ENCODE measurements at places on chromosomes 3 and 15. TPM values are rescaled to one million over a fixed set of nuclear protein-coding genes. Genes with fewer than 3 reads are reported as not detected.

GRCh38 chr3:186097663-186098451, 11.0 kb downstream of the ETV5 start:
- no peak for DNase-seq

DNA sequence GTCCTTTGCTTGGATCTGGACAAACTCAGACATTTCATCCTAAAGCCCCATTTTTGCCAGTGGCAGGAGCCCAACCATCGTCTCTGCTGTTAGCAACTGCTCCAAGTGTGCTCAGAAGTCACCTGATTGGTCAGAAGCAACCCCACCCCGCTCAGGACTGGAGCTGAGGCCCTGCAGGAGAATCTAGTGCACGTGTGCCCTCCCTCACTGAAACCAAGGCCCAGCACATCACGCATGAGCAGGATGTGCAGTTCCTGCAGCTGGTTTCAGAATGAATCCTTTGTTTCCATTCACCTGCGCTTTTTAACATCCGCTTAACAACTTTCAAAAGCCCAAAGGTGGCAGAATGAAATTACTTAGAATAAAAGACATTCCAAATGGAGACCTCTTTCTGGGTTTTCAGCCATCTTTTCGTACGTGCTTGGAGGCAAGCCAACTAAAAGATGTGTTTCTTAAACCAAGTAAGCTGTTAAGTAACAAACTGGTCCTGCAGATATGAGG, 81.2 kb downstream of the SRGAP3 start:
- DNase-seq, result no peak

- no peak for DNase-seq
Measured at GRCh38 chr15:29037997-29038705, 152.4 kb downstream of the APBA2 start.

DNA sequence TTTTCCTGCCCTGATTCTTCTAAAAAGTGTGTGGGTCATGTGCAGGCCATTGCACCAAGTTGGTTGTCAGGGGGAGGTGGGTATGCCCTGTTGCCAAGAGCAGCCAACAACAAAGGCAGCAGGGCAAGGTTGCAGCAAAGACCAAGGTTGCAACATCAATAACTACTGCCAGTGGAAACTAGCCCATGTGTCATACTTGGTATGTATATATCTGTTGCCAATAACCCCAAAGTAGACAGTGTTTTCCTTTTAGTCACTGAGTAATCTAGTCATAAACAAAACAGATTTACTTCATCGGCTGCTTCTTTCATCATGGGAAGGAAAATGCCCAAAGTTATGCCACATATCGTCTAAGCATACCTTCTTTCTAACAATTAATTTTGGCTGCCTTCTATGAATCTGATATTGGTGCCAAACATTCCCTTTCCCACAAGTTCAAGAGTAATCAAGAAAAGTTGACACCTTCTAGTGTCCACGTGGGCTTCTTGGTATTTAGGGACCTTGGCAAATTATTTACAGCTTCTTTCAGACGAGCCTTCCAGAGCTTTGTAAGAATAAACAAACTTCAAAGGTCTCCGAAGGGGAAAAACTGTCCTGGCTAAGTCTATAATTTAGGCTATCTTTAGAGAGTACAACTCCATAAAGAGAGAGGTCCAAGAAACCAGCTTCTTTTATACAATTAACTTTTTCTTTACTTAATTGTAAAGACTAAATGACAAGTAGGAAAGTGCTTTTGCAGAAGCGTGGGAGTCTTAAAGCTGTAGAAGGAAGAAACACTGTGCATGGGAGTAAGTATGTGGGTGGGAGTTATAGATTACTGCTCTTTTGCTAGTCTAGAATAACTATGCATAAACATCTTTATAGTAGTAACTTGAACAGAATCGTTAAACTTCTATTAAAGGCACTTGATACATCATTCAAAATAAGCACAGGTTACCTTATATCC, 10.0 kb upstream of the MBNL1 start:
- DNase-seq, result peak; percentile 66

GRCh38 chr3:157100096-157100477, 59.9 kb downstream of the CCNL1 start:
- no peak for DNase-seq

DNA sequence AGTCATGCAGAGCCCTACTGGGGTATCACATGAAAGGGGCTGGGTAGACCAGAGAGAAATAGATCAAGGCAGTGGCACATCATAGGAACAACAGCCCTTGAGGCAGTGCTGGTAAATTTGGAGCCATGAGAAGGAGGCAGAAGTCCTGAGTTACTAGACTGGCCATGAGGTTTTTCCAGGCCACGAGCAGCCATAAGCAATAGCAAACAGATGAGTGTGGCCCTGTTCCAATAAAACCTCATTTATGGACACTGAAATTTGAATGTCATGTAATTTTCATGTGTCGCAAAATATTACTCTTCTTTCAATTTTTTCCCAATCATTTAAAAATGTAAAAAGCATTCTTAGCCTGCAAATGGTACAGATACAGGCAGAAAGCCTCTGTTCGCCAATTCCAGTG, 28.1 kb upstream of the LRRN1 start:
- no peak for DNase-seq

GRCh38 chr15:38389924-38390542, 63.9 kb upstream of the FAM98B start:
- peak; percentile 21 for DNase-seq

DNA sequence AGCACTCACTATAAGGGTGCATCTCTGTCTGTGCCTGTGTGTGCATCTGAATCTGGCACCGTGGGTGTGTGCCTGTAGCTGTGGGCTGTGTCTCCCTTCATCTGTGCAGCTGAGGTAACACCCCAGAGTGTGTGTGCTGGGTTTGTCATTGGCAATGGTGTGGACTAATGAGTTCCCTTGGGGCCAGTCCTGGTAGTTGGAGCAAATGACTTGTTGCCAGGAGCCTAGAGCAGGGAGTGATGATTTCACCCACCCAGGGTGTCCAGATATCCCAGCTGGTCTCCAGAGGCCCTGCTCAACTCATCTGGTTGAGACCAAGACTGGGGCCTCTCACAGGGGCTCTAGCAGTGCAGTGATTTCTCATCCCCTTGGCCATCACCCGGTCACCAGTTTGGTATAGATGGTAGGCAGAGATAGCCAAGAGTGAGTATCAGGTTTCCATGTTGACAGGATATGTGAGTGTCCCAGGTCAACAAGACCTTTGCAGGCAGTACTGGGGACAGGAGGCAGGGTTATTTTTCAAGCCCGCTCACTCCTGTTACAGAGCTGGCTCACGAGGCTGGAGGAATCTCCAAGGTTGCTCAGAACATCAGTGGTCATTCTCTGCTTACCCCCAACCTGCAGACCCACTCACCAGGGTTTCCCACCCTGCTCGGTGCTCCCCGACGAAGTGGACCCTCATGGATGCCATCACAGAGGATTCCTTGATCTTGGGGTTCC, 4.1 kb upstream of the HDAC11 start:
- DNase-seq, result no peak

DNA sequence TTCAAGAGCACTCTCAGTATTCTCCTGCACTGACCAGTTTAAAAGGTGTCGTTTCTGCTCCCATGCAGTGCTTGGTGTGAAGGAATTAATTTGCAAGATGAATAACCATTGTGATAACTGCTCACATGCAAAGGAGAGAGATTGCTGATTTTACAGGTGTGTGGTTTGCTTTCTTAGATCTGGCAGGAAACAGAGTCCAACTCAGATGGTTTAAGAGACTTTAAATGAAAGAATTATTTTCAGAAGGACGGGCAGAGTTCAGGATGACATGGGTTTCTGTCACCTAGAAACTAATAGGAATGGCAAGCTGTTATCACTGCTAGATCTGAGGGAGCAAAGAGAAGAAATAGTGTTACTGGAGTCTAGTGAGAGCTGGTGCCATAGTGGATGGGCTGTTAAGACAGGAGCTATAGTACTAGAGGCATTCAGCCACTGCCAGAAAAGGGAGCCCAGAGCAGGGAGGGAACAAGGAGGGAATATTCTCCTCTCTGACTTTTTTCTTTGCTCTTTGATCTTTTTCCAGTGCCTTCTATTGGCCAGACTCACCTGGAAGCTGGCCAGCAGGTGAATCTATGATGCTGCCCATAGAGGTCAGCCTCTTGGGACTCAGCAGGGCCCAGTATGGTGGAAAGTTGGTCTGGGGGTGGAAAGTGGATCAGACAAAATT, 14.9 kb downstream of the ATXN7 start:
- no peak for DNase-seq

- DNase-seq, result no peak
Measured at GRCh38 chr3:119395923-119396358, 67.5 kb downstream of the TMEM39A start.

DNA sequence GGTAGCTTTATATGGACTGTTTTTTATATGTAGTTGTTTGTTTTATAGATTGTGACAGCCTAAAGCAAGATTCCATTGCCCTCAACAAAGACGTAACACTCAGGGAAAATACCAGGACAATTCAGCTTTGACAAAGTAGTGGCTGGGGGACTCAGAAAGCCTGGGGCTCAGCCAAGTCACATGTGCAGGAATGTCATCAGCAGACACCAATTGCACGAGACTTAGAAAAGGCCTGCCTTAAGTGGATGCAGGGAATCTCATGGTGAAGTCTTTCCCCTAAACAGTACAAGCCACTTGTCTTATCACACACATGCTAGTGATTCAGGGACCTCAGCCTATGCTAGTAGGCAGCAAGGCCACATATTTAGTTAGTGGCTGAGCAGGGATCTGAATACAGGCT, 381.8 kb upstream of the THBS1 start:
- no peak for DNase-seq

DNA sequence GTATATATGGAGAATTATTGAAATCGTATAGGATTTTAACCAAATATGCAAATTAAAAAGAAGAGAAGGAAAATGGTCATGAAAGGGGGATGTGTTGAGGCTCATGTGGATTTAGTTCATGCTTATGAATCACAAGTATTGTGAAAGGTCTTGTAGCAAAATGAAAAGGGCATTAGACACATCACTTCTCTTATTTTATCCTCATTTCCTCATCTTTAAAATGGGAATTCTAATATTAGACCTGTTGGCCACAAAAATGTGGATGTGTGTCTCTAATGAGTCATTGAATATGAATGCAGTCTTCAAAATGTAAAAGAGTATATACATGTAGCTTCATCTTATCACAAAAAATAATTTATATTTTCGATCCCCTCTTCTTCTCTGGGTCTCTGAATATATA, 14.9 kb upstream of the ALCAM start:
- DNase-seq, result no peak

DNA sequence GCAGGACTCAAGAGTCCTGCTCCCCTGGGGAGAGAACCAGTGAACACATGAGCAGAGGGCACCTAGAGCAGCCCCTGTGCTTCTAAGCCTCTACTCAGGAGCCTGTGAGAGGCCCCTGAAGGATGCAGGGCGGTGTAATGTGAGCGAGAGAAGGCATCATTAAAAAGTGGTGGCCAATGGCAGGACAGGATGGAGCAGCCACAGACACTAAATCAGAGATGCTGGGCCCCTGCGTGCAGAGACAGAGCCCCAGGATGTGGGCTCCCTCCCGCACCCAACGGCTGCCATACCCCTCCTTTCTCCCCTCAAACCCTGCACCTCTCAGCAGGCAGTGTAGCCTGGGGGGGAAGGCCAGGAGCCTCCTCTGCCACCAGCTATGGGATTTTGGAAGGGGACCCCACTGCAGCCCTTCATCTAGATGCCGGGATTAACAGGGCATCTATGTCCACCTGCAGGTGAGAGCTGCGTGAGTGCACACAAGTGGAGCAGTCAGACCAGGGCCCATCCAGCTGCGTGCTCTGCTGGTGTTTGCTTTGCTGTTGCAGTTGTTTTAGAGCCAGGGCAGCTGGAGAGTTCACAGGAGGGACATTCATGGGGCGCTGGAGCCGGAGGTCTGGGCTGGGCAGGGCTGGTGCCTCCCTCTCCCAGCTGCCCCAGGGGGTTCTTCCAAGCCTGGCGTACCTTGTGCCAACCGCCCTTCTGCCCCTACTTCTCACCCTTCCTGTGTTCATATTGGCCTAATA, 5.1 kb upstream of the IQSEC1 start:
- no peak for DNase-seq

DNA sequence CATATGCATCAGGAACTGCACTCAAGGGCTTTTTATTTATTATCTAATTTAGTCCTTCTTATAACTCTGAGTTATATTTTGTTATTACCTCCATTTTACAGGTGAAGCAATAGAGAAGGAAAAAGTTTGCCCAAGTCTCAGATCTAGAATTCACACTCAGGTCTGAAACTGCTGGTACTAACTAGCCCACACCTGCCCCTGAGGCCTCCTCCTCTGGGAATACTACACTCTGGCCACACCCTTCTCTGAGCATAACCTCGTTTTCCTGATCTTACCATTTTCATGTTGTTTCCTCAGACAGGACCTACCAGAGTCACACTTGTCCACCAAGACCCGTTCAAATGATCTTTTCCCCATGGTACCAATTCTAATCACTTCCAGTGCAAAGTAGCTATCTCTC, 94.1 kb upstream of the CHRM5 start:
- DNase-seq, result no peak

GRCh38 chr15:101733545-101733944, 9.3 kb upstream of the TARS3 start:
- DNase-seq, result no peak

Gene CNTN3
- 9.7 TPM for total RNA-seq

Gene NOX5
- 0.92 TPM for total RNA-seq

Gene CCR8
- total RNA-seq, result not detected

Gene PATL2
- 1.1 TPM for total RNA-seq

Gene FBLN2
- total RNA-seq, result 233 TPM

Gene MTFMT
- total RNA-seq, result 25.9 TPM

Gene CYP8B1
- total RNA-seq, result not detected

All from thoracic aorta (tissue), 2 donors.